ENCODE measurements at places on chromosomes 16 and 17. TPM values are rescaled to one million over a fixed set of nuclear protein-coding genes. Genes with fewer than 3 reads are reported as not detected.

GRCh38 chr17:63946440-63947363 lies 14.6 kb upstream of the CD79B start:
- peak; percentile 62 for DNase-seq

DNA sequence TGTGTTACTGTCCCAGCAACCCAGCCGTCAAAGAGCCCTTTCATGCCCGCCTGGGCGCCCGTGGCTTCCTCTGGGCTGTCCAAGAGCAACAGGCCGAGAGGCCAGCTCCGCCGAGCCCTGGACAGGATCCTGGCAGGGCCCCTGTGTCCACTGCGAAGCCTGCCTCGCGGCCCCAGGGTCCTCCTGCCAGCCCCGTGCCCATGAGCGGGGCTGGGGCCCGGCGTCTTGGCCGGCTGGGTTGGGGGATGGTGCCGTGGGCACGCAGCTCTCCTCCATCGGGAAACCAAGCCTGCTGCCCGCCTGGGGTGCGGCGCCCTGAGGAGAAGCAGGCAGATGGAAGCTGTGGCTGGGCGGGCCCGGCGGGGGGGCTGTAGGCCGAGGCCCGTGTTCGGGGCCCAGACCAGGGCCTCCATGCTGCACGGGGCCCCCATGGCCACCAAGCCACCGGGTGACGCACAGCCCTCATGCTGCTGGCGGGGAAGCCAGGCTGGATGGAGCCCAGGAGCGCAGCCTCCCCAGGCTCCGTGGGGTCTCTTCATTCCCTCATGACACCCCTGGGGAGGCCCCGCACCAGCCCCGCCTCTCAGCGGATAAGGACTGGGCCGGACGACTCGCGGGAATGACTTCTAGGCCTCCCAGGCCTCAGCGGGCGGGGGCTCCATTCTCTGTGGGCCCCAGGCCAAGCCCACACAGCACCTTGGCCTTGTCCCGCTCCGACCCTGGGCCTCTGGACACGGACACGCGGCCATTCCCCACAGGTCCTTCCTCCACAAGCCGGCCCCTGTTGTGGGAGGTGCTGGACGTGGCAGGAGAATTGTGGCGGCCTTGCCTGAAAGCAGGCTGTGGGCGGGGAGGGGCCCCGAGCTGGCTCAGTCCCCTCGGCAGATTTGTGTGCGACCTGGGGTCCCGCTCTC lies at the start of gene C1QTNF8:
C1QTNF8 (minus strand) TSS at position 76 of the 914 bp plus-strand sequence. CDS start 1,322 bp downstream, outside the sequence.
- no peak for DNase-seq

DNA sequence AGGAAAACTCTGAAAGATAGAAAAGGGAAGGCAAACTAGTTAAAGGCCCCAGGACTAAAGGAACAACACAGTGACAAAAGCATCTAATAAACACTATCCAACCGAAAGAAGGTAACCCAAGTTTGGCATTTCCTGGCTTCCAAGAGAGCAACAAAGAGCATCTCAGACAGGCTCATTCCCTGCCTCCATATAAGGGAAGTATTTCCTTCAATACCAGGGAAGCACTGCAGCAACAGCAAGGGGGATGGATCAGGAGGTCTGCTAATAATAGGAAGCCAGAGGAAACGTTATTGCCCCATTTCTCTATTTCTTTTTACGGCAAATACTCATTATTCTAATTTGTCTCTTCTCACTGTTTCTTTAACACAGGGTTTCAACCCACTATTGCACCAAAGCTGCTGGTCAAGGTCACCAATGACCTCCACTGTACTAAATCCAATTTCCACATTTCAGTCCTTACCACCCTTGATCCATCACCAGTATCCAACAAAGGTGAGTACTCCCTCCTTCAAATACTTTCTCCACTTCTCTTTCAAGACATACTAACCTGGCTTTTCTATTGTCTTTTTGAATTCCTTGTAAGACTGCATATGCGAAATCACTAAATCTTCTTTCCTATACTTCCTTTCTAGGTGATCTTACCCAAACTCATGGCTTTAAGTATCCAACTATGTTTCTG lies 86.1 kb downstream of the KANSL1 start:
- DNase-seq = no peak

The MYH1 gene
- not detected for total RNA-seq

DNA sequence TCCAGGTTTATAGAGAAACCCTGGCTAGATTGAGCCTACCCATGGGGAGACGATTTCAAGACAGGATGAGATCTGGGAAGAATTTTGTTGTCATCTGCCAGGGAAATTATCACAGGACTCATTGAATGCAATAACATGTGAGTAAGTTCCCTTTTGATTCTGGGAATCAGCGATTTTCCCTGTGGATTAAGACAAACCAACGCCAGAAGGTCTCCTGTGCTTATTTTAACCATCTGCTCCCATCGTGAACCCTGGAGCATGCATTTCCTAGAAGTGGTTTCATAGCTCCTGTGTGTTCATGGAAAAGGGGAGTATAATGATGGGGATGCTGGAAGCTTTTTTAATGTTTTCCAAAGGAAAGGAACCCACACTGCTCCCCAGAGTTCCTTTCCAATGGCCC lies 21.0 kb upstream of the ARHGAP44 start:
- DNase-seq = no peak

DNA sequence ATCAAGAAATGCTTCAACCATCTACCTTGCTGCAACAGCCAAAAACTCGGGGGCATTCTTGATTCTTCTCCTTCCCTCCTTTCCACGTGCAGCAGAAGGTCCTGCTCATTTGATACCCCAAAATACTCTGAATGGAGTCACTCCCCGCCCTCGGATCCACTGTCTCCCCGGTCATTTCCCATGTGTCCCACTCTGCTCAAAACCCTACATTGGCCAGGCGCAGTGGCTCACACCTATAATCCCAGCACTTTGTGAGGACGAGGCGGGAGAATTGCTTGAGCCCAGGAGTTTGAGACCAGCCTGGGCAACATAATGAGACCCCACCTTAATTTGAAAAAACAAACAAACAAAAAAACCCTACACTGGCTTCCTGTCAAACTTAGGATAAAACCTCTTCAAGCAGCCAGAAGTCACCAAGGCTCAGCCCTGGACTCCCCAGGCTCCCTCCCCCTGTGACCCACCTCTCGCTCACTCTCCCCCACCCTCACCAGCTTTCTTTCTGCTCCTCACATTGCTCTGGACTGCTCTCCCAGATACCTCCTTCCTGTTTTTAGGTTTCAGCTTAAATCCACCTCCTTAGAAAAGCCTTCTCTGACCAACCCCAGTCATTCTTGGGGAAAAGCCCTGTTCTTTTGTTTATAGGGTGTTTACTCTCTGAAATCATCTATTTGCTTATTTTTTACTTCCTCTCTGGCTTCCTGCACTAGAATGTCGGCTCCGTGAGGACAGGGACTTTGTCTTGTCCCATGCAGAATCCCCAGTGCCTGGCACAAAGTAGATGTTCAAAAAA lies 2.8 kb downstream of the SLC13A2 start:
- no peak for DNase-seq

DNA sequence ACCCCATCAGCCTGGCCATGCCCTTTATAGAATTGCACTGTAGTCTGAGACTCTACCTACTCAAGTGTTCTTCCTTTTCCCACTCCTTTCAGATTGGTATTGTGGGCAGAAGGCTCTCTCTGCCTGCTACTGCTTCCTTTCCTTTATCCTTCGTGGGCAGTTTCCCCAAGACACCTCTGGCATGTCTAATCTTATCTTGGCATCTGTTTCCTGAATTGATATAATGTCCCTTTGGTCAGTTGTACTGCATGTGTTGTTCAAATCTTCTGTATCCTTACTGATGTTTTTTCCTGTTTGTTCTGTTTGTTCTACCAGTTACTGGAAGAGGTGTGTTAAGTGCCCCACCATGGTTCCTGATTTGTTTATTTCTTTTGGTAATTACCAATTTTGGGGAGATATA lies 29.5 kb upstream of the MSI2 start:
- no peak for DNase-seq

GRCh38 chr16:976389-976931 lies 5.1 kb upstream of the SOX8 start:
- no peak for DNase-seq

The ALOX15B gene
- total RNA-seq = not detected

The NRN1L gene
- total RNA-seq = not detected

- DNase-seq = no peak
These were observed 48.8 kb downstream of the ADCY9 start for GRCh38 chr16:4067262-4068001.

- DNase-seq = no peak
These were observed 12.2 kb downstream of the CX3CL1 start for GRCh38 chr16:57384248-57385070.

DNA sequence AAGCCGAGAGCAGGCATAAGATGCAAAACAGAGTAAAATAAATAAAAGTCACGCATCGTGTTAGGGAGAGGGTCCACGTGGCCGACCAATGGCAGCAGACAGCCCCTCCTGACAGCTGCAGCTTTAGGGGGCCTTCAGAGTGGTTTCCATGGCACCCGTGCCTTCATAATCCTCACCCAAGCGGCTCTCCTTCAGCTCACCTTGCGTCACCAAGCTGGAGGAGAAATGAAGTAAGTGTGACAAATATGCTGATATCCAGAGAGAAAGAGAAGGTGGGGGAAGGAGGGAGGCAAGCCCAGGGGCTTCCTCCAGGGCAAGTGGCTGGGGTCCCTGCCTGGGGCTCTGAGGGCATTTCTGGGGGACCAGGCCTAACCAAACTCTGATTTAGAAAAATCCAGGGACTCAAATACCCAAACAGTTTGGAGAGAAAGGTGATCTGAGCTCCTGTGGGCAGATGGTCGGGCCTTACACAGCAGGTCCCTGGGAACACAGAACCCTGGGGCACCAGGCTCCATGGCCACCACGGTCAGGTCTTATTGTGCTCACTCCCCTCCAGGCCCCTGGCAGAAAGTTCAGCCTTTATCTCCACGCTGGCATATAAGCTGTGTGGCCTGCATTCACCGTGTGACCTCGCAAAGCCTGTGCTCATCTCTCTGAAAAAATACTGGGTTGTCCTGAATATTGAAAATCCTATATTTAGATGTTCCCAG lies 80.7 kb upstream of the TNRC6C start:
- DNase-seq = no peak

GRCh38 chr16:2451851-2452320 lies 8.0 kb upstream of the TEDC2 start:
- no peak for DNase-seq

GRCh38 chr16:78199325-78200022 lies 100.0 kb downstream of the WWOX start:
- DNase-seq = no peak

GRCh38 chr17:73423159-73423715 lies 111.4 kb upstream of the CDC42EP4 start:
- DNase-seq = no peak

DNA sequence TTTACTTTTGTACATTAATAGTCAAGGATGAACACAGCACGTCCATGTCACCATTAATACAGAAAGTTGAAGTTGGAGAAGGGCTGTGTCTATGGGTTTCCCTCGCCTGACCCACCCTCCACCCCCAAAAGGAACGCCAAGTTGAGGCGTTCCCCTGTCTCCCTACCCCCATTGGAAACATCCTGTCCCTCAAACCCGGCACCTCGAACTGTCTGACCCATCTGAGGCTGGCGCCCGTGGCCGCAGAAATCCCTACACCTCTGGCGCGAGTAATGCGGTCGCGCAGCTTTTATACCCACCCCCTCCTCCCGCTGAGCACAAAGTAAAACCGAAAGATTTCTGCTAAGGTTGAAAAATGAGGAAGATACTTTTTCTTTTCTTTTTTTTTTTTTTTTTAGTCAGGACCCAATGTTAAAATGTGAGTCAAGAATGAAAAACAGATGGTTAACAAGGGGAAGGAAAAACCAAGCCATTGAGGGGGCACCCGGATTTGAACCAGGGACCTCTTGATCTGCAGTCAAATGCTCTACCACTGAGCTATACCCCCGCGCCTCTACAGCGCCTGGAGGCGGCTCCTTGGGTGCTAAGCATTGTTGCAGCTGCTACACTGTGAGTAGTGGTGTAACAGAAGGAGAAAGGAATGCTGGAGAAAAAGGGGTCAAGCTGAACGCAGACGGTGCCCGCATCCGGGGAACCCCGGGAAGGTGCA lies 887 bp upstream of the LASP1 start:
- DNase-seq = peak; percentile 100

- DNase-seq = no peak
These were observed 253.8 kb upstream of the PMFBP1 start for GRCh38 chr16:72425571-72426341.

GRCh38 chr16:11796227-11797165 lies 562 bp downstream of the ZC3H7A start:
- peak; percentile 66 for DNase-seq

- DNase-seq = no peak
These were observed 104.3 kb downstream of the HS3ST3B1 start for GRCh38 chr17:14405189-14405588.

DNA sequence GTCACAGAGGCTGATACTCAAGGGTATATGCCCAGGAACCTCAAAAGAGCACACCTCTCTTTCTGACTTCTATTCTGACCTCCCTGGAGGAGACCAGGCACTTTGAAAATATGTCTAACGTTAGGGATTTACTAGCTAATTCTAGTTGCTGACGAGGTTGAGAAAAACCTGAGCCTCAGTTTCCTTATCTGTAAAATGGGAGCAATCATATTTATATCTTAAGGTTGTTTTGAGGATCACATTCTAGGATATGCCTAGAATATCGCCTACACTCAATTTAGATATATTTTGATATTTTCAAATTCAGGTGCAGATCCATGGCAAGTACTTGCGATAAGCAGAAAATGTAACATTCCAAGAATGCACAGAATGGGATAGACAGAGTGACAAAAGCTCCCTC lies 425.8 kb downstream of the GRIN2A start:
- DNase-seq = no peak

DNA sequence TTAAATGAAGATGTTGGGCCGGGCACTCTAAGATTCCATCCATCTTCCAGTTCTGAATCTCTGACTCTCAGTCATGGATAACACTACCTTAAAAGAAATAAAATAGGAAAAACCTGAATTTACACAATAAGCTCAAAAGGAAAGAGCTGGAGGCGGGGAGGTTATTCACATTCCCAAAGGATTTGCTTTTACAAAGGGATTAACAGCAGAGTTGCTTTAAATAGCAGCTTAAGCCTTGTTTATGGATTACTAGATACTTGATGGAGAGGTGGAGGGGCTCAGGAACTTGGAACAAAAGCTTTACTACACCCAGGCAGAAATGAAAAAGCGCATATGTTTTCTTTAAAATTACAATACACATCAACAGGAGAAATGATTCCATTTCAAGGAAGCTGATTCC lies 84.5 kb downstream of the XYLT1 start:
- no peak for DNase-seq

DNA sequence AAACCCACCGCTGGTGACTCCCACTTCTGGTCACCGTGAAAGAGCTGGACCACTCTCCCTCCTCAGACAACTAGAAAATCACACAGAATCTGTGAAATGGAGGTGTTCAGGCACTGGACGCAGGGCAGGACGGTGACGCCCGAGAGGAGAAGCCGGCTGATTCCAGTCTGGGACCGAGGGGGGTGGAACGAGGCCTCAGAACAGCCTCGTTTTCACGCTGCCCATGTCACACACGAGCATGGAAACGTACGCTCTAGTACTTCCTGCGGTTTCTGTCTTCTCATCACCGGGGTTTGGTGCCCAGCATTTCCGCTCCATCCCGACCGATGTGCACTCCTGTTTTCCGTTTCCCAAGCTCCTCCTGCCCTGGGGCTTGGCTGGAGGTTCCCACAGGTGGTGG lies 101.8 kb upstream of the METRNL start:
- DNase-seq = no peak

The MYH2 gene
- not detected for total RNA-seq

All from Calu3 (cell line).